Hair follicular keratinocyte (primary cell): ENCODE measurements at places on chromosomes 16 and 17. TPM values are rescaled to one million over a fixed set of nuclear protein-coding genes. Genes with fewer than 3 reads are reported as not detected.

PIRT gene
- not detected in 2 replicates for total RNA-seq

MT1X gene
- 538 and 897 TPM in 2 replicates for total RNA-seq

PTGES3L gene
- 0.19 TPM in 1 of 2 replicates, not detected in the other for total RNA-seq

ARHGAP27 gene
- total RNA-seq = 18.7 and 21.9 TPM in 2 replicates

DLX3 gene
- 1.2 and 1.6 TPM in 2 replicates for total RNA-seq

FAM222B gene
- 8.7 and 9.3 TPM in 2 replicates for total RNA-seq

ENO3 gene
- 0.61 and 0.86 TPM in 2 replicates for total RNA-seq

TM4SF5 gene
- total RNA-seq = not detected in 2 replicates

GRAP gene
- 1.3 TPM in 1 of 2 replicates, not detected in the other for total RNA-seq

IL17C gene
- not detected in 2 replicates for total RNA-seq

KRT27 gene
- total RNA-seq = not detected in 2 replicates

LASP1 gene
- total RNA-seq = 149 and 162 TPM in 2 replicates

SYCE1L gene
- 0.38 and 0.86 TPM in 2 replicates for total RNA-seq

CCL4 gene
- not detected in 2 replicates for total RNA-seq

PABPN1L gene
- not detected in 2 replicates for total RNA-seq

HEXIM1 gene
- 11.4 and 15.2 TPM in 2 replicates for total RNA-seq

DCUN1D3 gene
- total RNA-seq = 6.8 and 8.7 TPM in 2 replicates

MTMR4 gene
- total RNA-seq = 44.8 and 47.6 TPM in 2 replicates

PCGF2 gene
- 2.4 and 7.4 TPM in 2 replicates for total RNA-seq

KCNG4 gene
- not detected in 2 replicates for total RNA-seq

MILR1 gene
- 2.4 TPM in 1 of 2 replicates, not detected in the other for total RNA-seq

KRTAP9-8 gene
- total RNA-seq = not detected in 2 replicates

CHST5 gene
- total RNA-seq = 0.08 TPM in 1 of 2 replicates, not detected in the other

RFNG gene
- 46.4 and 50.3 TPM in 2 replicates for total RNA-seq

ASPA gene
- total RNA-seq = not detected in 2 replicates

TAC4 gene
- total RNA-seq = not detected in 2 replicates

AANAT gene
- not detected in 2 replicates for total RNA-seq

KRTAP4-6 gene
- total RNA-seq = not detected in 2 replicates

SLC5A2 gene
- not detected in 2 replicates for total RNA-seq

GAS7 gene
- total RNA-seq = not detected in 2 replicates

UMOD gene
- not detected in 2 replicates for total RNA-seq

G6PC1 gene
- not detected in 2 replicates for total RNA-seq

MYH2 gene
- total RNA-seq = not detected in 2 replicates

CYGB gene
- 44.7 and 52.3 TPM in 2 replicates for total RNA-seq

MMP2 gene
- 9.9 and 15.9 TPM in 2 replicates for total RNA-seq

SHBG gene
- not detected in 2 replicates for total RNA-seq

PDE6G gene
- total RNA-seq = not detected in 2 replicates

TK1 gene
- total RNA-seq = 56.5 and 150 TPM in 2 replicates

SLC13A2 gene
- total RNA-seq = not detected in 2 replicates

METRN gene
- 119 and 198 TPM in 2 replicates for total RNA-seq

GP1BA gene
- not detected in 2 replicates for total RNA-seq

GPR179 gene
- total RNA-seq = not detected in 2 replicates

TP53TG3 gene
- total RNA-seq = not detected in 2 replicates

KRTAP4-1 gene
- total RNA-seq = not detected in 2 replicates

FKBP10 gene
- 12.1 and 21.3 TPM in 2 replicates for total RNA-seq

CCDC154 gene
- 0.16 TPM in 1 of 2 replicates, not detected in the other for total RNA-seq
